Kidney epithelial cell (primary cell): ENCODE measurements at places on chromosomes 5 and 9.

- DNase-seq = no peak
Observed at GRCh38 chr9:127739614-127740330, 4.7 kb upstream of the TOR2A start.

DNA sequence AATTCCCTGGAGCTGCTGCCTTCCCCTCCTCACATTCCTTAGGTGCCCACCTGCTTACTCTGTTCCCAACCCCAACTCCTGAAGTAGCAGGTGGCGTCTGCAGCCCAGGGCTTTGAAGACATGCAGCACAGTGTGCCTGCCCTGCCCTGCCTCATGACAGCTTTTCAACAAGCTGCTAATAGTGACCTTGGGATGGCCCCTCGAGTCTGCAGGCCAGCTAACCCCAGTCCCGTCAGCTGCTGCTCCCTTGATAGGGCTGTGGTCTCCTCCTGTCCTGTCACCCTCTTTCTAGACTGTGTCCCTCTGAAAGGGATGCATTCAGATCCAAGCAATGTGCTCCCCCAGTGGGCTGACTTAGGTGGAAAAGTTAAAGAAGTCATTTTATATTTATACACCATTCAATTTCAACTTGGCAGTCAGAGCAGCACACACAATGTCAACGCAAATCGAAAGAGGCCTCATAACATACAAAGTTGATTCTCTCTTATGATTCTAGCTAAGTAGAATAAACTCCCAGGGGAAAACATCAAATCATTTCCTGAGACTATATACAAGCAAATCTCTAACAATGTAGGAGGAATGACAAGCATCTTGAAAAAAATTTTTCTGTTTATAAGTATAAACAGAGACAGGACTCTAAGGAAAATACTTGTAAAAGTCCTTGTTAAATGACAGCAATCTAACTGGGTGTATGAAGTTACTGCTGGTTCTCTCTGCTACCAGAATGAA is 37.9 kb downstream of the ADRB2 start:
- DNase-seq = no peak

DNA sequence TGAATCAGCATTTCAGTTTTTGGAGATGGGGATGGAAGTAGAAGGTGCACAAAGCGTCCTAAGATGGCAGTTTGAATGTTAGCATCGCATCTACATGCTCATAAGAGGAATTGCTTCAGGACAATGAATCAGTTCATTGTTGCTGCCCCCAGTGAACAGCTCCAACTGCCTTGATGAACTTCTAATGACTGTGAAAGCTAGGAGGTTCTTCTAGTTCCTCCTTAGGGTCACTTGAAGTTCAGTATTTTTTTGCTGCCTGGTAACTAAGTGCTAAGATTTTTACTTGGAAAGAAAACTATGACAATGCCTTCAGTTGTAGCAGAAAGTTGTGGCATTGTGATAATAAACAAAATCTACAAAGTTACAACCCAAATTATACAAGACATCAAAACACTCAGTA is 271.6 kb downstream of the RAB3C start:
- DNase-seq = no peak

DNA sequence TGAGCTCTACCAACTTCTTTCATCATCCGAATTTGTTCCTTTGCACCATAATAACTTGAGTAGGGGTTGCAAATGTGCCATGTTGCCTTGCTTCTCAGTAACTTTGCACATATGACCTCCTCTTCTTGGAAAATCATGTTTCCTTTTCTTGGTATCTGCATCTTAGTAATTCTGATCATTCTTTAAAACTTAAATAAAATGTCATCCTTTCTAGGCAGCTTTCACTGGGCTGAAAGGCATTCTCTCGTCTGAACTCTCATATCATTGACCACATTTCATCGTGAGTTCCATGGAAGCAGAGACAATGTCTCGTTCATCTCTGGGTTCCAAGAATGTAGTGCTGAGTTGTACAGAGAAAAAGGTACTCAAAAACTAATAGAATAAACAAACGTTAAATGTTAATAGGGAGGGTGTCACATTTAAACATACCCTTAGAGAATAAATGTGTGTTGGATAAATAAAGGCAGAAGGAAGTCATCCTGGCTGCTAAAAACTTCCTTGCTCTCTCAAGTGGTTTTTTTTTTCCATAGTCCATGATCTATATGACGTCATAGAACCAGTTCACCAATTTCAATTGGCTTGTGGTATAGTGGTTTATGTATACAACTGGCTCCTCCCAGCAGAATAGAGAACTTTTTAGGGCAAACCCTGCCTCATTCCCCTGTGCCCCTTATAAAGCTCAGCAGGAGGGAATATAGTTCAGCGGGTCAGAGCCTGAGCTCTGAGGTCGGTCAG is 218.1 kb upstream of the TRIM32 start:
- DNase-seq = no peak

- no peak for DNase-seq
Observed at GRCh38 chr5:123014689-123015088, 21.8 kb downstream of the PPIC start.

DNA sequence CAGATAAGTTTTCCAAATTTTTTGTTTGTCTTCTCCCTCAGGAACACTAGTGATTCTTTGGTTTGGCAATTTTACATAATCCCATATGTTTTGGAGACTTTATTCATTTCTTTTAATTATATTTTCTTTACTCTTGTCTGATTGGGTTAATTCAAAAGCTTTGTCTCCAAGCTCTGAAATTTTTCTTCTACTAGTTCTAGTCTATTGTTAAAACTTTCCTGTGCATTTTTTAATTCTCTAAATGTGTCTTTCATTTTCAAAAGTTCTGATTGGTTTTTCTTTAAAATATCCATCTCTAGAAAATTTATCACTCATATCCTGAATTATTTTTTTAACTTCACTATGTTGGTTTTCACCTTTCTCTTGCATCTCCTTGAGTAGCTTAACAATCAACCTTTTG is 92.2 kb downstream of the INVS start:
- no peak for DNase-seq

DNA sequence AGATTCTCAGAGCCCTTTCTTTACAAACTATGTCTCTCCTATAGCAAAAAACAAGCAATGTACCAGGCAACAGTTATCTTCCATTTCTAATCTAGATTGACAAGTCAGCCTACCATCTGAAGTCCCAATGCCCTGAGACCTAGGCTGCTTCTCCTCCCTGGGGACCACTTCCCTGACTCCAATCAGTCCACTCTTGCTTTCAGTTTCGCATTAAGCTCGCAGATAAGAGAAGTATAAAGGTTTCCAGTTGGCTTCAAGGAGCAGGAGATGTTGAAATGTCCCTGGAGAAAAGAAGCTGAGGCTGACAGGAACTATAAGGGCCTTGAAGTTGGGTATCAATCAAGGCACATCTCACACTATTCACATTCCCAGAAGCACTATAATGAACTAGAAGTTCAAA is 32.3 kb downstream of the ERP44 start:
- no peak for DNase-seq

DNA sequence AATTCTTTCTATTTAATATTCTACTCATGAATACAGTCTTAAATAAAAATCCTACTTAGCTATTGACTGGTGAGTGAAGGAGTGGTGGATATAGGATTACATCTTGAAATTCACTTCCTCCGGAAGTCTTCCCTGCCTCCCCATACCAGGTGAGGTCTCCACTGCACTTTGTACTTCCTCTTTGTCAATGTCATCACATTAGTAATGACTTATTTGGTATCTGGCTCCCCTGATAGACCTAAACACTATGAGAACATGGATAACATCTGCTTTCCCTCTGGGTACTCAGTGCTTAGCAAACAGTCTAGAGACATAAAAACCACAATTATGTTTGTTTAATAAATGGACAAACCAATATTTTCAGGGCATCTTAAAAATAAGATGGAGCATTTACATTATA is 532.1 kb downstream of the PDE4D start:
- no peak for DNase-seq

- DNase-seq = no peak
Observed at GRCh38 chr5:69030358-69031062, 63.3 kb upstream of the SLC30A5 start.
